AML-193 (cell line): ENCODE measurements at places on chromosomes 2 and 18.
A peak's percentile ranks its signal among the peaks of the same experiment; 100 is the strongest.

- peak; percentile 13 for DNase-seq
Observed at GRCh38 chr2:171957061-171957460, 34.8 kb downstream of the HAT1 start.

DNA sequence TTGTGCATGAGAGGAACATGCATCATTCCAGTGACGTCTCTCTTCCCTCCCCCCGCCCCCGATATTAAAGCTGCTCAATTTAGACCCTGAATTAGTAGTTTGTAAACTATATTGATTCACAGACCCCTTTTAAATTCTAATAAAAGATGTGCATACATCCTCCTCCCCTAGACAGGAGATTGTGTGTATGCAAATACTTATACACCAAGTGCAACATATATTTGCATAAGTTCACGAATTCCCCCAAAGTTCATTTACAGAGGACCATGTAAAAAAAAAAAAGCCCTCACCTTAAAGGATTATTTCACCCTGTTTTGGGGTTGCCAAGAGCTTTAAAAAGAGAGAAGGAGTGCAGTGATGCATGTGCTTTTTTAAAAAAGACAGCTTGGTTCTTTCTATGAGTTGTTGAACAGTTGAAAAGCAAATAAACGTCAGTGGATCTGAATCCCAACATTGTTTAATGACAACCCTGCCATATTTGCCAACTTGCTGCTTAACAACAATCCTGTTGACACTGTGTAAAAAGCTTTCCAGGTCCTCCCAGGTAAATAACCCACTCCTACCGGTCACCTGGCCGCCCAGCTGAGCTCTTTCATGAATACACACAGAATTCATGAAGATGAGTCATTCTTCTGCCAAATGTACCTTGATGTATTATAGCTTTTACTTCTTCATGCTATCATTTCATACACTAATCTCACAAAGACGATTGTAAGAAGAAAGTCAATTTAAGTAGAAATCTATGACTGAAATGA is 211.5 kb downstream of the IKZF2 start:
- DNase-seq, result no peak

GRCh38 chr2:88601286-88601685 is 26.0 kb downstream of the EIF2AK3 start:
- no peak for DNase-seq

DNA sequence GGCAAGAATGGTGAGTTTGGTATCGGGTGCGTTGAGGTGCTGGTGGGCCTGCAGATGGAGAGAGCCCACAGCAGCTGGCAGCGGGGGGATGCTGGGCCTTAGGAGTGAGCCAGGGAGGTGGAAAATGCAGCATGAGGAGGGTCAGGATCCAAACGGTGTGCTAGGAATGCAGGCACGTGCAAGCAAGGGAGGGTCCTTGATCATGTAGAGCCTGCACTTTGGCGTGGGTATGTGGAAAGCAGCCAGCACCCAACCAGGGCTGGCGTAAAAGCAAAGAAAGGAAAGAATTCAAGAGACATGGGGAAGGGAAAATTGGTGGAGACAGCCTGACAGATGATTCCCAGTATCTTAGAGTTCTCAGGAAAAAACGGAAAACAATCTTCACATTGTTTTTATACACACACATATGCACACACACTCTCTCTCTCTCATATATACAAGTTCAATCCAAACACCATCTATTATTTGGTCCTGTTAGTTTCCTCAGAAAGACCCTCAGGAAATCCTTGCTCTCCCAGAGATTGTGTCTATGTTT is 46.3 kb downstream of the LTBP1 start:
- DNase-seq, result no peak

DNA sequence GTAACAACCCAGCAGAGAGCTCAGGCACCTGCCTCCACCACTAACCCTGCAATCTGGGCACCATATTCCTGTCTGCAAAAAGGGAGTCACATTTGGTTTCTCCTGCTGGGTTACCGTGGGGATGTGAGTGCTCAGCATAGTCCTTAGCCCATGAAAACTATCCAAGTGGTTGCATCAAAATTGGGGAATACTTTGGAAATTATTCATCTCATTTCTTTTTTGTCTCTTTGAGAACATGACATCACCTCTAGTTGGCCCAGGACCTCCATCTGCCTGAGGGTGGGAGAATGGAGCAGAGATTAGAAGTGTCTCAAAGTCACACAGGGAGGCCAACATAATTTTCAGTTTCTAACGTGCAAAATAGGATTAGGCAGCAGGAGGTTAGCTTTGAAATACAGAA is 19.3 kb upstream of the SPP2 start:
- DNase-seq, result no peak

DNA sequence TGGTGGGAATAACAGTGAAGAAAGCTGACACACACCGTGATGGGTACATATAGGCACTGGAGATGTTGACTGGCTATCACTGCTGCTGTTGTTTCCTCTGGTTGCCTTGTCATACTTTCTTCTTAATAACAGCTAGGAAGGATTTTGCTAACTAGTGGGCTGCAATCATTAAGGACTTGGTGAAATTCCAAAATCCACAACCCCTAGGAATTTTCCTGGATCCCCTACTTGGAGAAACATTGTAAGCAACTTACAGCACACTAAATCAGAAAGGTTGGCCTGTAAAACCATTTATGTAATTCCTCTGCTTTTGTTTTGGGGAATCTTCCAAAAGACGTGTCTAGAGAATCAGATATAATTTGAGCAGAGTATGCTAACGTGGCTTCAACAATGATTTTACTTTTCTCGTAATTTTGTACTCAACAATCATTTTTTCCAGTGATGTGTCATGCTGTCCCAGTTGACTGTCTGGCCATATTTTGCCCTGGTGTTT is 8.0 kb upstream of the COL3A1 start:
- no peak for DNase-seq

DNA sequence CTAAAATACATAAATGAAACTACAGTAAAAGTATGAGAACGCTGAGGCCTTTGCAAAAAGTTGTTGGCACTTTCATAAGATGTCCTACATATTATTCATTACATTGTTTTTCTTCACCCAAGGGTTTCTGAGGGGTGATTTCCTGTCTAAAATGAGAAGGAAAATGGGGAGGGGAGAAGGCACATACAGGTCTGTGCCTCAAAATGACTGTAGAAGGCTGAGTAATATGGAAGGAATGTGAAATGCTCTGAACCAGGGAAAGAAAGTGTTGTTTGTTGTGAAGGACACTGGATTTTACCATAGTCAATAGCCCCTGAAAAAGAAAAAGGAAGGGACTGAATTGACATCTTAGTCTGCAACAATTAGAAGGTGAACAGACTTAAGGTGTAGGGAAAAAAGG is 99.5 kb upstream of the RNF152 start:
- no peak for DNase-seq

DNA sequence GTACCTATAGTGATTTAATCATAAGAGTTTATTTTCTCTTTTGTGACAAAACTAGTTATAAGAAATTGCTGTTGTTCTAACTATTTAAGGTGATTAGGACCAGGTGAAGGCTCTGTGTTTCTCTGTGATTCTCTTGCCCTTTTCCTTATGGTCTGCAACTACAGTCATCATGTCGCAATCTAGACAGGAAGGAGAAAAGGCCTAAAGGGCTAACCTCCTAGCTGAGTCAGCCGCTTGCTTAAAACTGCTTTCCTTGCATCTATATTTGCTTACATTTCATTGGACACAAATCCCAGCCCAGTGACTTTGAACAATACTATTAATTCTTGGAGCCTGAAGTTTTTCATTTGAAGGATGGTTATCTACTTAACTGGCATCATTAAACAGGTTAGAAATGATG is 93.1 kb downstream of the PIK3C3 start:
- peak; percentile 81 for DNase-seq

DNA sequence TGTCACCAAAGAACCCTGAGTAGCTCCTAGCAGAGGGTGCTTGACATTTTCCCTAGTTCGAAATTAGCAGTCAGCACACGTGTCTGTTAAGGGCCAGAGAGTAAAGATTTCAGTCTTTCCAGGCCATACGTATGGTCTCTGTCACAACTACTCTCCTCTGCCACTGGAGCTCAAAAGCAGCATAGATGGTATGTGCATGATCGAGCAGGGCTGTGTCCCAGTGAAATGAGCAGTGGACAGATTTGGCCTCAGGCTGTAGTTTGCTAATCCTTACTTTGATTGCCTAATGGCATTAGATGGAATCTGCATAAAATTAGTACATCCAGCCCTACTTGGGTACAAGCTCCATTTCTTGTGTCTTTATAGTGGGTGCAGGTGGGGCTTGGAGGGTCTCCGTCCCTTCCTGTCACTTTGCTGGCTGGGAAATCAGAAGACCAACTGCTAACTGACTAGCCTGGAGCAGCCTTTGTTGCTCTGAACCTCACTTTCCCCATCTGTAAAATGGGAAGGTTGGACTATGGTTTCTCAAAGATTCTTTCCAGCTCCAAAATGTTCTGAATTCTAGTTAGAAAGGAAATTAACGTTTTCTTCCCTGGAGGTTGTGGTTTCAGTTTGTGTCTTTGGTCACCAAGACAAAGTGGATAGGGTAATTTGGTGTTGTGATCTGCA is 108.5 kb downstream of the GLI2 start:
- DNase-seq, result no peak

GRCh38 chr2:15147591-15147990 is 413.5 kb downstream of the NBAS start:
- DNase-seq, result no peak

GRCh38 chr2:235206980-235207579 is 255.3 kb downstream of the SH3BP4 start:
- DNase-seq, result no peak

DNA sequence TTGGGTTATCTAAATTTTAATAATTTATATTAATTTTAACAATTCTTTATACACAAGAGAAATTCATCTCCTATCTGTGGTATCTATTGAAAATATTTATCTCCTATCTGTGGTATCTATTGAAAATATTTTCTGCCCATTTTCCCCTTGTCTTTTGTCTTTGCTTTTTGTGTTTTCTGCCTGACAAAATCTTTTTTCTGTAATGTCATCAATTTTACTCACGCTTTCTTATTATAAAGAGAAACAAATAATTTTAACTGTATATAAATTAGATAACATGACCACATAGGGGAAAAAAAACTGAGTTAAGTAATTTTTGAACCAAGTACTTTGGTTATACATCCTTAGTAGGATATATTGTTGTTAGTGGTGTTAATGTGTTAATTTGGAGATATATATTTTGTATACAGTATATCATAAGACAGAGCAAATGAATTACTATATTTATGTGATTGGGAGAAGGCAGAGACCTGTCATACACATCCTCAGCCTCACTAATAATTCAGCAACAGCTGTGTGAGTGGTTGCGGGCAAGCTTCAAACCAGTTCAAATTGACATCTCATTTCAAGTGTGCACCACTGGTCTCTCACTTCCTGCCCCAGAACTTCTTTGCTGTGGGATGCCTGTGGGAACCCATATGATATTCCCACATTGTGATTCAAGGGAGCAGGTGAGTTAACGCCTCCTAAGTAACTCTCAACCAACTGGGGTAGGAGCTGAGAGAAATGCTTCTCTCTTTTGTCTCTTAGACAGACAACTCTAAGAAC is 292.4 kb downstream of the SP3 start:
- DNase-seq, result no peak

GRCh38 chr2:165471349-165471950 is 2.0 kb downstream of the CSRNP3 start:
- DNase-seq, result no peak

DNA sequence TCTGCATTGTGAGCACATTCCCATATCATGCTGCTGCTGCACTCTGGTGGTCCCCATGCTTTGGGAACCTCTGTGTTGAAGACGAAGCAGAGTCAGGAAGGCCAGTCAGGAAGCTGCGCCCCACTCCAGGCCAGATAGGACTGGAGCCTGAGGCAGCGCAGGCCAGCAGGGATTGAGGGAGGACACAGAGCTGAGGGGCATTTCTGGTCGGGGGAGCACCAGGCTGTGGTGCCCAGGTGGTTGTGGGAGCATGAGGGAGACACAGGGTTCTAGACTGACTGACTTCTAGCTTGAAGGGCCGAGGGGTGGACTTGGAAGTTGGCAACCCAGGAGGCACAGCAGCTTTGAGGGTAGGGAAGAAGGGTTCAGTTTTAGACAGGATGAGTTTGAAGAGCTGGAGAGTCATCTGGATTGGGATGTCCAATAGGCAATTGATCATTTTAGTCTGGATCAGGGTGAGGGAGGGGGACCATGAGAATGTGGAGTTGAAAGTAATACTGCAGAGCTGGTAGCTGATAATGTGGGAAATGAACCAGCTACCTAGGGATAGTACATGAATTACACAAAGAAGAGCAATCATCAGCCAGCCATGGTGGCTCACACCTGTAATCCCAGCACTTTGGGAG is 1.4 kb upstream of the ACTG2 start:
- DNase-seq, result no peak

DNA sequence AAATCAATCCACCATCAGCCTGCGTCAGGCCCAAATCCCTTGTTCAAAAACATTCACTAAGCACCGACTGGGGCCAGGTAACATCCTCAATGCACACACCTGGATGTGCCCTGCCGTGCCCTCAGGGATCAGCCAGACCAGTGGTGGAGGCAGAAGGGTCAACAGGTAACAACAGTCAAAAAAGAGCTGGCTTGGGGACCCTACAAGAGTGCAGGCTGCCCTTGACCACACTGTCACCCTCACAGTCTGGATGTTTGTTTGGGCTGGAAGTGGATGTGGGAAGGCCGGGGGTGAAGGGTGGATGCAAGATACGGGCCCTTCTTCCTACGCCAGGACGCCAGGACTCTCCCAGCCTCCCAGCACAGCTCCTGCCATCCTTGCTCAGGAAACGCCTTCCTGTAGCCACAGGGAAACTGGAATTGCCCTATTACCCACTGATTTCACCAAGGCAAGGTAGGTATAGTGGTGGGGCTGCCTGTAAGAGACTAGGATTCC is 2.7 kb downstream of the BIN1 start:
- DNase-seq, result no peak

- no peak for DNase-seq
Observed at GRCh38 chr2:78585871-78586270, 439.6 kb upstream of the REG3G start.

GRCh38 chr18:61402726-61403125 is 69.5 kb downstream of the CDH20 start:
- DNase-seq, result no peak

GRCh38 chr2:188813315-188813714 is 160.9 kb upstream of the COL3A1 start:
- DNase-seq, result no peak

DNA sequence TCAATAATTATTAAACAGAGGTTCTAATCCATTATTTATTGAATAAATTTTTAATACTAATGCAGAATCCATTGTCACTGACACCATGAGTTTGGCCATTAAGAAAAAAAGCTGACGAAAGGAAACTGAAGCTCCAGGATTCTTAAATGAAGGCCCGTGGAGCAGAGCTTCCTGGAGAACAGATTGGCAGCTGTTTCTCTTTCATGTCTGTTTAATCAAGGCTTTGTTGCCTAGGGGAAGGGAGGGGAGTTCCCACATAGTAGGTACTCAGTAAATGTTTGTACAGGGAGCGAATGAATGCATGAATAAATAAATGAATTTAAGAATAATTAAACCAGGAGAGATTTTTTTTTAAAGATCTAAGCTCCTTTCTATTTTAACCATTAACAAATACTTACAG is 315.1 kb upstream of the KLHL29 start:
- DNase-seq, result no peak

- DNase-seq, result no peak
Observed at GRCh38 chr18:64183665-64184064, 34.8 kb upstream of the LINC00305 start.

- no peak for DNase-seq
Observed at GRCh38 chr2:120771111-120771780, 35.6 kb downstream of the GLI2 start.
